T follicular helper cell (primary cell): ENCODE measurements at places on chromosomes 7 and 10.

DNA sequence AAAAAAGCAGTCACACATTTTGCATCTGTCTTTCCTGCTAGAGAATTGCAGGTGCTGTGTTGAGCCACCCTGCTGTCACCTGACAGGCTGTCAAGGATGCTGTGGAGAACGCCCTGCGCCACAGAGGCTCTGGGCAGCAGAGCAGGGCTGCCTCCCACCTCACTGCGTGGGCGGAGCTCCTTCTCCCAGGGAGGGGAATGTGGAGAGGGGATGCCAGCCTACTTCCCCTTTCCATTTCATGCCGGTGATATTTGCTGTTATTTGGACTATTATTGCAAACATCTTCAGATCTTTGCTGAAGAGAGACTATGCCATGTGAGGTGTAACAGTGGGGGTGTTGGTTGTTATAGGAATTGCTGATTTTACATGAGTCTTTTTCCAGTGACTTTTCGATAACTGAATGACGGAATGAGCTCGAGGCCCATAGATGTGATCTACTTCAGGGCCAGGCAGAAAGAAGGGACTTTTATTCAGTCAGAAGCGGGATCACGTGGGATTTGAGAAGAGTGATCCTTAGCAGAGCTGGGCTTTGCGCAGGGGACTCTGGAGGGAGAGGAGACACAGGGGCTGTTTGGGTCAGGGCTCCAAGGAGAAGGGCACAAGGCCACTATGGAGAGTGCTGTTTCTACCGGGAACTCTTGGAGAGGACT lies 13.6 kb upstream of the PRKAG2 start:
- no peak for DNase-seq

GRCh38 chr7:84245835-84246234 lies 51.2 kb upstream of the SEMA3A start:
- no peak for DNase-seq

DNA sequence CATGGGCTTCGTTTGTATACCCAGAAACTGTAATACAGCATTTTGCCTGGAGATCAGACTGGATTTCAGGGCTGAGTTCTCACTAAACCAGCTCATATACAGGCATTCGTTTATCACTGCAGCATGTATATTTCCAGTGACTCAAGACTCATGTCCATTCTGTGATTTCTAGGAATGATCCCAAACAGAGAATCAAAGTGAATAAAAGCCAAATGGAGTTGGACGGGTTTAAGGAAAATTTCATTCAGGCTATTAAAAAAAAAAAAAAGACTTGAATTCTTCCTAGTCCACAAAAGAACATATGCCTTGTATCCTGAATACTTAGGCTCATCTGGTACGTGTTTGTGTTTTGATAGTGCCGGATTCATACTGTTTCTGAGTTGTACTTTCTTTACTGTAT lies 46.8 kb downstream of the TET1 start:
- DNase-seq, result no peak

GRCh38 chr7:5699467-5700384 lies 81.7 kb downstream of the RNF216 start:
- peak; percentile 72 for DNase-seq

- DNase-seq, result no peak
Measured at GRCh38 chr7:4962872-4963775, 4.1 kb upstream of the MMD2 start.

DNA sequence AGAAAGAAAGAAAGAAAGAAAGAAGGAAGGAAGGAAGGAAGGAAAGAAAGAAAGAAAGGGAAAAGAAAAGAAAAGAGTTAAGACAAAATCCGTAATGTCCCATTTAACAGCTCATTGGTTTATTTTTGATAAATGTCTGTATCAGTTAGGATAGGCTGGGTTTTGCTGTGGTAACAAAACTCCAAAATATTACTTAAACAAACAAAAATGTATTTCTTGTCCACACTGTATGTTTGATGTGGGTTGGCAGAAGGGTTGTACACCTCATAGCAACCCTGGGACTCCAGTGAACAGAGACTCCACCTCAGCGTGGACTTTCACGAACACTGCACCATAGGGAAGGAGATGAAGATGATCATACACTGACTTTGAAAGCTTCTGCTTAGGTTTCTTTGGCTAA lies 59.6 kb downstream of the PPP1R3C start:
- DNase-seq, result no peak

DNA sequence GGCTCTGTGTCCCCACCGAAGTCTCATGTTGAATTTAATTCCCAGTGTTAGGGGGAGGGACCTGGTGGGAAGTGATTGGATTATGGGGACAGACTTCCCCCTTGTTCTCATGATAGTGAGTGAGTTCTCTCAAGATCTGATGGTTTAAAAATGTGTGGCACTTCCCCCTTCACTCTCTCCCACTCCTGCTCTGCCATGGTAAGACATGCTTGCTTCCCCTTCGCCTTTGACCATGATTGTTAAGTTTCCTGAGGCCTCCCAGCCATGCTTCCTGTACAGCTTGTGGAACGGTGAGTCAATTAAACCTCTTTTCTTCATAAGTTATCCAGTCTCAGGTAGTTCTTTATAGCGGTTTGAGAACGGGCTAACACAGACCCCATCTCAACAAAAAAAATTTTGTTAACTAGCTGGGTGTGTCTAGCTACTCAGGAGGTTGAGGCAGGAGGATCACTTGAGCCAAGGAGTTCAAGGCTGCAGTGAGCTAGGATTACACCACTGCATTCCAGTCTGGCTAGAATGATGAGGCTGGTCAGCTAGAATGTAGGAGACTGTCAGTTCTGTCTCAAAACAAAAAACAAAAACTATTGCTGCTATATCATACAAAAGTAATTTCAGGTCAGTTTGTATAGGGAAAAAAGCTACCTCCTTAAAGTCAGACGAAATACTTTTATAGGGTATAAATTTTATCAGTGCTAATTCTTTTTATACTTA lies 57.7 kb downstream of the ATAD1 start:
- no peak for DNase-seq
